ENCODE measurements at places on chromosomes 4 and X.

- DNase-seq: no peak
Observed at GRCh38 chrX:127571834-127572233, 480.4 kb downstream of the ACTRT1 start.

GRCh38 chrX:40912166-40912565 lies 173.1 kb upstream of the USP9X start:
- DNase-seq: no peak

DNA sequence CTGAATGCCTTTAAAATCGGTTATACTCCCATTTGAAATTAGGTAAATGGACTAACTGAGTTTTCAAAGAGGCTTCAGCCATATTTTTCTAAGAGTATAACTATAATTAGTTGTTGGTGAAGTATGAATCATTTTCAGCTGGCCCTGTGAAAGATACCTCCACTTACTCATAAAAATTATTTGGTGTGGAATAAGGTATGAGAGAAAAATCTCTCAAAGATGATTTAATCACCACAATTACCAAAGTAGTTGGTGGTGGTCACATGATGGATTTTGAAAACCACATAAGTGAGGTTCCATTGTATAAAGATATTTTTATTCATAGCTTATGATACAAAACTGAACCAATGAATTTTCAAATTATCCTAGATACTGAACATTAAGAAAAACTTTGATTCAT lies 9.0 kb upstream of the KLHL2 start:
- DNase-seq: no peak

GRCh38 chrX:147733369-147733768 lies 178.3 kb upstream of the FMR1 start:
- no peak for DNase-seq

- no peak for DNase-seq
Observed at GRCh38 chrX:38726612-38727011, 74.6 kb upstream of the MID1IP1 start.

GRCh38 chr4:168593399-168593798 lies 96.5 kb downstream of the PALLD start:
- DNase-seq: no peak

DNA sequence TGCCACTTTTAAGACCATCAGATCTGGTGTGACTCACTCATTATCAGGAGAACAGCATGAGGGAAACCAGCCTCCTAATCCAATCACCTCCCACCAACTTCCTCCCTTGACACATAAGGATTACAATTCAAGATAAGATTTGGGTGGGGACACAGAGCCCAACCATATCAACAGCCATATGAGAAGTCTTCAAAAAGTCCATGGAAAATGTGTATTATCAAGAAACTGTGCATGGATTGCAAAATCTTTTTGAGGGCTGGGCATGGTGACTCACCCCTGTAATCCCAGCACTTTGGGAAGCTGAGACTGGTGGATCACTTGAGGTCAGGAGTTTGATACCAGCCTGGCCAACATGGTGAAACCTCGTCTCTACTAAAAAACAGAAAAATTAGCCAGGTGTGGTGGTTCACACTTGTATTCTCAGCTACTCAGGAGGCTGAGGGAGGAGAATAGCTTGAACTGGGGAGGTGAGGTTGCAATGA lies 17.8 kb upstream of the RPL39 start:
- DNase-seq: no peak

DNA sequence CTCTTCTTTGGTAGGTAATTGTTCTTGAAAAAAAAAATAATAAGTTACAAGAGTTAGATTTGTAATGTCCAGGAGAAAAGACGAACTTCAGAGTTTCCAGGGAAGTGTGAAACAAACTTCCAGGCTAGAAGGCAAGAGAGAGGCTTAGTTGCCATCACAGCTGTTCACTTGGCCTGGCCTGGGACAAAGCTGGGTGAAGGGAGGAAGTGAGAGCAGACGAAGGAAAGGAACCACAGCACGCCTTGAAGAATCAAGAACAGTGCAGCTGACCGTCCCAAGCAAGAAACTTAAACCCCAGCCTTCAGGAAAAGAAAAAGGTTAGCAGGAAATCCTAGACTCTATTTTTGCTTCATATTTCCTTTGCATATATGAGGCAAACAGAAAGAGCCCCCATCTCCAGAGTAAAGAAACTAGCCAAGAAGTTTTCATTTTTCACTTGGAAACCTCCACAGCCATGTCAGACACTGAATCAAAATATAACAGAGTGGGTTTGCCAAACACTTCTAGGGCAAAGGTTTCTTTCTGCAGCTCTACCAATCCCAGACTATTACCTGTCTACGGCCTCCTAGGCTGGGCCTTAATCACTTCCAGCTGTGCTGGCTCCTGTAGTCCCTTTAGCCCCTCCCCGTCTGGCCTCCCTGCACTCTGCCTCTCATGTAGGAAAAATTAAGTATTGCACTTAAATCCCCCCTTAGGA lies 209.6 kb downstream of the SPATA18 start:
- peak; percentile 74 for DNase-seq

- no peak for DNase-seq
Observed at GRCh38 chrX:53486285-53486684, 52.1 kb upstream of the HSD17B10 start.

GRCh38 chr4:40192114-40193015 lies 4.5 kb upstream of the RHOH start:
- DNase-seq: no peak

- no peak for DNase-seq
Observed at GRCh38 chrX:41258226-41258625, 75.7 kb upstream of the DDX3X start.

- no peak for DNase-seq
Observed at GRCh38 chr4:126124818-126125217, 810.1 kb downstream of the FAT4 start.
